ENCODE measurements at places on chromosomes 1 and 21. TPM values are rescaled to one million over a fixed set of nuclear protein-coding genes. Genes with fewer than 3 reads are reported as not detected.

GRCh38 chr1:200015811-200016210, 11.7 kb upstream of the NR5A2 start:
- no peak for DNase-seq

DNA sequence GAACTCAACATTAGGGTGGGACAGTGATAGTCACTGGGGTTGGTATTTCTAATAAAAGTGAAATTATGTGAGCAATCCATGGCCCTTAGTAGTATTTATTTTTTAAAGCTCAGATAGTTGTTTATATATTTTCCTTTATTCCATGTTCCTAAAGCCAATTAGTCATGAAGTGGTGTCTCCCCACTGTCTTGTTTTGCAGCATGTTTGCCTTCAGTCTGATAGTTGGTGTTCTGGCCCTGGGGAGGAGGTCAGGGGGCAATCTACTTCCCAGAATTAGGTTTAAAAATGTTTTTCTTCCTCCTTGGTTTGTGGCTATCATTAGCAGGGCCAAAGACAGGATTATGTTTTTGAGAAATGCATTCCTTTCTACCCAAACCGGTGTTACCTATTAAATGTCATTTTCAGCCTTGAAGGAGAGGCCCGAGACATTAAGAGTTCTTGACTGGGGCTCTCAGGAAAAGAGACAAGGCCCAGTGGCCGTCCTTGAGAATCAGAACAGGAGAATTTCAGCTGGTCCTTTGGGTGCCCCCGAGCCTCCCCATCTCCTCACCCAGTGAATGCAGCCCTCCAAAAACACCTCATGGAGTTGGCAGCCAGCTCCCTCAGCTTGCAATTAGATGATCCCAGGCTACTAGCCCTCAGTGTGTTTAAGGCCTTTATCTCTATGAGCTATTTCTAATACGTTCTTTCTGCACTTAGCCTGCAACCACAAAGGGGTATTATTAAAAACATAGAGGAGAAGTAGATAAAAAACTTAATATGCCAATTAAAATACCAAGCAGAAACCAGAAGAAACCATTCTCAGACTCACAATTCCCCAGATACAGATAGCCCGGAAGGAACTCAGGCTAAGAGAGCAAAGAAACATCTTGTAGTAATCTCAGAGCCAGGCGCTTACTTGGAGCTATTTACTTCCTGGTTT, 71.3 kb upstream of the NGF start:
- no peak for DNase-seq

GRCh38 chr1:33548319-33548718, 75.9 kb downstream of the ZSCAN20 start:
- DNase-seq, result no peak

- no peak for DNase-seq
These were observed 76.6 kb upstream of the IPO9 start for GRCh38 chr1:201752333-201752732.

DNA sequence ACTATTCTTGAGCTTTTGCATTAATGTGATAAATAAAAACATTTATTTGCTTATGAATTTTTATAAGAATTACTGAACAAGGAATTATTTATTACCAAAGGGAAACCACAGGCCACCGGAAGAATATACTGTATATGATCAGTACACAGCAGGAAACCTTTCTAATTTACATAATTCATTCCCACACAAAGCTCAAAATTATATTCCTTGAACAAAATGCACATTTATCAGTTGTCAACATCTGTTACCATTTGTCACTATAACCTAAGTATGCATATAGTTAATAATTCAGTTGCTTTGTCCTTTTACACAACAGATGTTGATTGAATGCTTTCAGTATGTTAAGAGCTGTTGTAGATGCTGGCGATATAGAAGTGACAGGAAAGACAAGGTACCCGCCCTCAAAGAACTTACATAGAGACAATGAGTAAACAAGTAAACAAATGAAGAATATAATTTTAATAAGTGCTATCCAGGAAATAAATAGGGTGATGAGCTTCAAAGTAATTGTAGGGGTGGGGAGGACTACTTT, 27.2 kb downstream of the VPS45 start:
- no peak for DNase-seq

DNA sequence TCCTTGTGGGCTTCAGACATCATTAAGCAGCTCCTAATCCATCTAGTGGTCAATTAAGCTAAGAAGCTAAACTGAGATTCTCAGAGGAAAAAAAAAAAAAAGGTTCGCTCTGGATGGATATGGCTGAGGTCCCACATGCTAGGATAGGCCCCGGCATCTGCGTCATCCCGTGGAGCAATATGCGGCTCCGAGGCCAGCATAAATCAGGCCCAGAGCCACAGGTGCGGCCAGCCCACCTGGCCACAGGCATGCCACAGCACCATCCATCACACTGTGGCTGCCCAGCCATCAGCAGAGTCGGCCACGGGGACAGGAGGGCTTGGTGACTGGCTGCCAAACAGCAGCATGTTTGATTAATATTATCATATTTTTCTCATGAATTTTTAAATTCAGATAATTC, 106.9 kb upstream of the TIAM1 start:
- no peak for DNase-seq

GRCh38 chr21:46424039-46424591, 34.6 kb upstream of the DIP2A start:
- no peak for DNase-seq

DNA sequence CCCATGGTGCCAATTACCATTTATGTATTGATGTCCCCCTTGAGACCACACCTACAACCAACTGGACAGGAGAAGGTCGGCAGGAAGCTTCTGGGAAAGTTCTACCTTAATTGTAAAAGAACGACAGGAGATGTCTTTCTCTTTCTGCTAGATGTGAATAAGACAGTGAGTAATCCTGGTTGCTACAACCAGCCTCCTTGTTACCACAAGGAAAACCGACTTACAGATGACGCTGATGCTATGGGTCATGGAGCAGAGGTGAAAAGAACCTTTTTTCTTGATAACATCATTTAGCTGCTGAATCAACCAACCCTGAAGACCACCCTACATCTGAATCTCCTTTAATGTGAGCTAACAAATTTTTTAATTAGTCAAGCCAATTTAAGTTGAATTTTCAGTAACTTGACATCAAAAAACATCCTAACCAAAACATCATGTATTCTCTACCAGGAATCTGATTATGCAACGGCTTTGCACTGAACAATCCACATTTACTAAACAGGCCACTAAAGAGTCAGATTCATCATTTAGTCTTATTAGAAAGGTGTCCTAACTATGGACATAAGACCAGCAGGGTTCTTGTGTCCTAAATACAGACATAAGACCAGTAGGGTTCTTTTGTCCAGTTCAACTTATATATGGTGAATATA, 23.0 kb downstream of the RGS2 start:
- no peak for DNase-seq

- no peak for DNase-seq
These were observed 48.6 kb upstream of the ZNHIT6 start for GRCh38 chr1:85756864-85757263.

- no peak for DNase-seq
These were observed 53.1 kb downstream of the NBPF6 start for GRCh38 chr1:108503062-108503733.

DNA sequence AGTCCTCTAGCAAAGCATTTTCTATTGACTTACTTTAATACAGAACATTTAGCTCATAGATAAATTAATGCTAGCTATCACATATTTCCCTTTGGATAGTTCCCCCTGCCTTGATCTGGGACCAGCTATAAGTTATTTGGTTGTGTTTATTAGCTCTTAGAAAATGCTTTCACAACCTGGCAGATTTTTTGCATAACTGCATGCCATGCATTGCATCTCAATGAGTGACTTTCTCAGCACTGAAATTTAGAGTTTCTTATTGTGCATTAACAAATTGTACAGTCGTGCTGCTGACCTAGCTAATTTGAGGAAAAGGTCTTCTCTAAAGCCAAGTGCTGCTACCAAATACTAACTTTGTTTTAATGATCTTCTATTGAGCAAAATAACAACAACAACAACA, 164.8 kb downstream of the PLPPR5 start:
- no peak for DNase-seq

- DNase-seq, result peak; percentile 10
These were observed 3.2 kb upstream of the SAMD13 start for GRCh38 chr1:84298328-84298683.

DNA sequence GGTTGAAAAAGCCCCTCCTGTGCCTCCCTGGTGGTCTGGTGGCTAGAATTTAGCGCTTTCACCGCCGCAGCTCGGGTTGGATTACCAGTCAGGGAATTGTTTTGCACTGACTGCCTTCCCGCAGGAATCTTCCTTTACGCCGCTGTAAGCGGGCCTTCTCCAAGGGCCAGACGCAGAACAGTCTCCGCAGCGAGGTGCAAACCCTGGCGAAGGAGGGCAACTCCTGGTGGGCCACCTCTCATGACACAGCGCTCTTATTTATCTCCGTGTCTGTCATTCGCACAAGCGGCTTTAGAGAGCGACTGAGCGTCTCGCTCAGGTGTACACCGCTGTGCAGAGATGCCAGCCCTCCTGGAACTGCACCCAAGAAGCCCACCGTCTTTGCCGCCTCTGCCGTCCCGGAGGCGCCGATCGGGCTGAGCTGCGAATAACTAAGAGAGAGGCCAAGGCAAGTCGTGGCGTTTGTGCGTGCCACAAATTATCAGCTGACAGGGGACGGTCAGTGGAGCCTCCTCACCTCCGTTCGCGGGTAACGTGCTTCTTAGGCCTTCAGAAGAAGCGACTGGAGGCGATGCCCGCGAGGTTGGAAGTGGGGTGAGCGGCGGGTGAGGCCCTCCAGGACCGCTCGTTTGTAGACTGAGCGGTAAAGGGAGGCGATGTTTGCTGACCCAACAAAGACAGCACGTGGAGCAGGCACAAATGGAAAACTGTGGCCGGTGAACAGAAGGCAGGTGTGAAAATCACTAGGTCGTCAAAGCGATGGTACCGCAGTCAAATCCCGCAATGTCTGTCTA, 93.5 kb downstream of the PRKAB2 start:
- no peak for DNase-seq

GRCh38 chr1:147648933-147649332, 21.4 kb downstream of the ACP6 start:
- DNase-seq, result no peak

- no peak for DNase-seq
These were observed 165.3 kb downstream of the SLC35F3 start for GRCh38 chr1:234069760-234070159.

- no peak for DNase-seq
These were observed 66.0 kb upstream of the TINAGL1 start for GRCh38 chr1:31510304-31510703.

- no peak for DNase-seq
These were observed 20.0 kb upstream of the MFN2 start for GRCh38 chr1:11960276-11960675.

DNA sequence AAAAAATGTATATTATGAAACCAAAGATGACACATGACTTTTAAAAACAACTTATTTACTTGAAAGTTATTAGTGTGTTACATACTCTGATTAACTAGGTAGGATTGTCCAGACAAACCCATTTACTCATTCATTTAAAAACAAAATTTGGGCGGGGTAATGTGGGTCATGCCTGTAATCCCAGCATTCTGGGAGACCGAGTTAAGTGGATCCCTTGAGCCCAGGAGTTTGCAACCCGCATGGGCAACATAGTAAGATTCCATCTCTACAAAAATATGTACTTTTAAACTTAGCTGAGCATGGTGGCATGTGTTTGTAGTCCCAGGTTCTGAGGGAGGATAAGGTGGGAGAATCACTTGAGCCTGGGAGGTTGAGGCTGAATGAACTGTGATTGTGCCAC, 1414.7 kb downstream of the PLA2G4A start:
- no peak for DNase-seq

GRCh38 chr21:29991624-29992023, 51.8 kb upstream of the GRIK1 start:
- no peak for DNase-seq

DNA sequence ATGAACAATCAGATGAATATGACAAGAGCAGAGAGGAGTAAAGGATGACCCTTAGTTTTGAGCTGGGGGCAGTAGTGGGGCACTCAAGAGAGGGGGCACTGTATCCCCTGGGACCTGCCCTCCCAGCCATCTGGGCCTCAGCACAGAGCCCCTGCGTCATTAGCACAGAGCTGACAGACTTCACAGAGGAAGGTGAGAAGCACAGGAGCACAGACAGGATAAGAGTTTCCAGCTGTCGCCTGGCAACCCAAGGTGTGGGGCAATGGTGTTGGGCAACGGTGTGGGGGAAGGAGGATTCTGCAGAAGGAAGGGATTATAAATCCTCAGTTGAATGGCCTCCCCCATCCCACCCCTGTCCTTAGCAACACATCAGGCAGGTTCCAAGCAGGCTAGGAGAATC, 30.2 kb downstream of the RAB3B start:
- no peak for DNase-seq

GRCh38 chr1:36511804-36512798, 29.4 kb upstream of the CSF3R start:
- DNase-seq, result no peak

DNA sequence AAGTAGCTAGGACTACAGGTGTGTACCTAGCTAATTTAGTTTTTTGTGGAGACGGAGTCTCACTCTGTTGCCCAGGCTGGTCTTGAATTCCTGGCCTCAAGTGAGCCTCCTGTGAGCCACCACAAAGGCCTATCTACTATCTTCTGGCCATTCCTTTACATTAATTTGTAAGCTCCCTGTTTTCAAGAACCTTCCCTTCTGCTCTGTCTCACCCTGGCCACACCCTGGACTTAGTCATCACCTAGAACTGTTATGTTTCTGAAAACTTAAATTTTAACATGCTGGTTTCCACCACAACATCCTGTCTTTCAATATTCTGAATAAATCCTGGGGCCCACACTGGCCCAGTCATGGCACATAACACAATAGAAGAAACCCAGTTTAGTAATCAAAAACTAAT, 4.9 kb upstream of the B4GALT3 start:
- DNase-seq, result no peak

- DNase-seq, result no peak
These were observed 23.9 kb upstream of the PRSS38 start for GRCh38 chr1:227791425-227792143.

NLRP3 gene
- total RNA-seq, result 5.1 TPM

CCDC190 gene
- total RNA-seq, result 15.6 TPM

ERVH48-1 gene
- not detected for total RNA-seq

ACTN2 gene
- 52.9 TPM for total RNA-seq

MIS18A gene
- 4.6 TPM for total RNA-seq

SKI gene
- 138 TPM for total RNA-seq

TMEM240 gene
- total RNA-seq, result 11.1 TPM

MRPL9 gene
- total RNA-seq, result 65.7 TPM

RHCE gene
- not detected for total RNA-seq

GSTM5 gene
- total RNA-seq, result 6.9 TPM
